Stimulated activated CD8-positive, alpha-beta memory T cell treated with anti-CD3 and anti-CD28 coated beads, Interleukin-2, amount 100 ng/mL, for 48 hours (primary cell): ENCODE measurements at places on chromosomes 16 and 17.
A peak's percentile ranks its signal among the peaks of the same experiment; 100 is the strongest.

DNA sequence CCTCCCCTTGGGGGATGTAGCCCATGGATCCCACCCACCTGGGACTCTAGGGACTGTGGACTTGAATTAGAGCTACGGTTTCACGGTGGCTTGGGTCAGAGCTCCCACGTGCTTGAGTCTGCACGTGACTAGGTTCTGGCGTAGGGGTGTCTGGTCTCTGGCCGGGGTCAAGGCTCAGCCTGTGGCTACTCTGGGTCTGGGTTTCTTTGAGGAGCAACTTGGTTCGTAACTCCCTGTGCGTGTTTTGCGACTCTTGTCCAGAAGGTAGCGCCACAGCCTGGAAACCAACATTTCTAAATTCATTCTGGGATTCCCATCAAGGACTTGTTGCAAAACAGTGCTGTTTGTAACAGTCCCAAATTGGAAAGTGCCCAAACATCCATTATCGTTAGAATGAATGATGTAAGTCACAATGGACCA is 470 bp upstream of the GGT6 start:
- no peak for DNase-seq

DNA sequence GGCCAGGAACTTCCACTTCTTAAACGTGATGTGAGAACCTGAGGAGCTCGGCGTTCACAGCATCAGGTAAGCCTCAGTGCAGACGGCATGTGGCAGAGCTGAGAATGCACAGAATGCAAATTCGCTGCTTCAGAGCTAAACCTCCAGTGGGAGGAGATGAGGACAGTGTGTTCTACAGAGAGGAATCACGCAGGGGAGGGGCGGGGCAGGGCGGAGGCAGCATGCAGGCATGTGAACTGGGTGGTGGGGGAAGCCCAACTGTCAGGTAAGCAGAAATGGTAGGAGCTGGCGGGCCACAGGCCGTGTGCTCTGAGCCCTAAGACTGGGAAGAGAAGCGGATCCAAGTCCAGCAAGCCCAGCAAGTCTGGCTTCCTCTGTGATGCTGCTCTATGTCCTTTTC is 94.7 kb downstream of the ZNF778 start:
- no peak for DNase-seq

- no peak for DNase-seq
Measured at GRCh38 chr17:81165246-81166032, at the start of gene PVALEF. Gene PVALEF (plus strand): TSS chr17:81165507. CDS start chr17:81181227, 15,720 bp downstream.

DNA sequence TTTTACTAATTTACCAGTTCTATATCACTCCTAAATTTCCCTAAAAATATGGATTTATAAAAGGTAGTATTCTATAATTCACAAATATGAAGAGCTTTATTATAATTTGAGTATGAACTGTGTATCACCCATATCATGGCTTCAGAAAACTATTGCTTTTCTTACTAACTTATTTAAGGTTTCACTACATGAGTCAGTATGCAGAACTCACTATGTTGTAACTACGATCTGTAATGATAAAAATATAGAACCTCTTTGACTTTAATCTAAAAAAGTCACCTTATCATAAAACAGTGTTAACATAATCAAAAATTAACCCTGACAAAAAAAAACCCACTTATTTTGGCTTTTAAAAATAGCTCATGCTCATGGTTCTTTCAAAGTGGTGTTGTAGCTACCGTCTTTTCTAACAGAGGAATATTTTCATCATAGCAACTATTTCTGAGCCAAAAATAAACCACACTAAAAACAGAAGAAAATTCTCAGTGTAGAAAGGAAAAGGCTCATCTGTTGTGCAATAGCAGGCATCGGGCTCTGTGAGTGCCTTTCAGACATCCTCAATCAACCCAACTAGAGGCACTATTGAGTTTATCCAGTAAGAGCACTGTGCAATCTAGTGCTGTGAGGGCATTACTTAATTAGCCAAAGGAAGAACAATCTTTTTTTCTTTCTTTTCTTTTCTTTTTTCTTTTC is 42.1 kb downstream of the ITGAM start:
- no peak for DNase-seq

DNA sequence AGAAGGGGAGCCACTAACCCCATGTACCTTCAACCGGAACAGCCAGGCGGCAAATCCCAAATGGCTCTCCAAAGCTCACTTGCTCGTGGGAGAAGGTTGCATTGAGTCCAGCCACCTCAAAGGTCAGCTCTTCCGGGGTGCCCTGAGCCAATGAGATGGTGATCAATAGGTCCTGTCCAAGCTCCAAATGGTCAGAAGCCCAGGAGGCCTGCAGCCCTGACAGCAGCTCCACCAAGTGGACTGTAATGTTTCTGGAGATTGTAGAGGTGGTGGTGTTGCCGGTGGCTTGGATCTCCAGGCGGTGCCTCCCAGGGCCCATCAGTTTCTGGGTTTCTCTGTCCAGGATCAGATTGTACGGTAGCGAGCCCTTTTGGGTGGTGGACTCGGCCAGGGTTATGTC is 39.9 kb upstream of the BCO1 start:
- DNase-seq = no peak

DNA sequence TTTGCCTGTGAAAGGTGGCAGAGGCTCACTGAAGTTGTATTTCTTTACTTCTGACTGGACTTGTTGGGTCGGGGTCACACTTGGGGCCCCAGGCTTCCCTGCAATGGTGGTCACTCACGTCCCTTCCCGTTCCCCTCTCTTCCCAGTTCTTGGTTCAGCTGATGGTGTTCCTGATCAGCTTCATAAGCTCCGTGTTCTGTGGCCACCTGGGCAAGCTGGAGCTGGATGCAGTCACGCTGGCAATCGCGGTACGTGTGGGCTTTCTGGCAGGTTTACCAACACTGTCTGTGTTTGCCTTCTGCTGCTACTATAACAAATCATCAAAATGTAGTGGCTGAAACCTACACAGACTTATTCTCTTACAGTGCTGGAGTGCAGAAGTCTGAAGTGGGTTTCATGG is 8.6 kb downstream of the SLC47A1 start:
- DNase-seq = no peak

DNA sequence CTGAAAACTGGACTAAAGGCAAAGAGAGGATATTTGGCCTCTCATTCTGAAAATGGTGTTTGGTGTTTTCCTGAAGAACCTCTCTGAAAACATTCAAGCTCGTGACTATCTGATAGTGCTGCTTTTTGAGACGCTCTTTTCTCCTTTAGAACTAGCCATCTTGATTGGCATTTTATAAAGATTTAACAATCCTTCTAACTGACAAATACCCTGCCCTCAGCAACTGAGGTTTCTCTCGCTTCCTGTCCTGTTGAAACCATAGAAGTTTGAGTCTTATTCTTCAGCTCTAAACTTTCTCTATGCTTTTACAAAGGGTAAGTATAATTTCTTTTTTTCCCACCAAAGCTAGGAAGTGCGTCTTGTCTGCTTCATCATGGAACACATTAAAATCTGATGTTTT is 13.3 kb downstream of the CNEP1R1 start:
- DNase-seq = no peak

DNA sequence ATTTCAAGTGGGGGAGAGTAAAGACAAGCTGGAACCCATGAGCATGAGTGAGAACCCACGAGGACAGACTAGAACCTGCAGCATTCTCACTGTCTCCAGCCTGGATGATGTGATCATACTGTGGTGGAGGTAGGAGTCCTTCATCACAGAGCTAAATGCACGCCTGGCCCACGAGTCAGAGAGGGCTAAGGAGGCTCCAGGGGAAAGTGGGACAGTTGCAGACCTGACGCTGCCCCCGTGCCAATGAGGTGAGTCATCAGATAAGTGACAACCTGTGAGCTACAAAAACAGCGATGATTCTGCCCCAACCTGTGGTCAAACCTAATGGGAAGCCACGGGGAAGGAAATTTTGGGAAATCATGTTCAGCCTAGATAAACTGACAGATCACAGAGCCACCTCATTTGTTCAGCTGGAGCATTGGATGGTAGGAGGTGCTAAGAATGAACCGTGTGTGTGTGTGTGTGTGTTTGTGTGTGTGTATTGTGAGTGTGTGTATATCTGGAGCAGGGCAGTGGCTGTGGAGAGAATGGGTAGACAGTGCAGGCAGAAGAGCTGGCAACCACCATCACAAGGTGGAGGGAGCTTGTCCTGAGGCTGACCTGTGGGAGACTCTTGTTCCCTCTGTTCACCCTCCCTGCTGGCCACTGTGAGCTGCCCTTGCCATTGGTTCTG is 131.8 kb downstream of the UTP18 start:
- DNase-seq = no peak

GRCh38 chr17:75895370-75896155 is 1.2 kb downstream of the TRIM65 start:
- no peak for DNase-seq

- DNase-seq = peak; percentile 24
Measured at GRCh38 chr17:3639981-3640596, 3.5 kb downstream of the CTNS start.

- DNase-seq = no peak
Measured at GRCh38 chr16:21164521-21165168, 6.2 kb downstream of the LDAF1 start.

- no peak for DNase-seq
Measured at GRCh38 chr16:49189286-49189685, 92.4 kb downstream of the CBLN1 start.
